Activated T-cell treated with anti-CD3 and anti-CD28 coated beads for 4 hours (primary cell): ENCODE measurements at places on chromosomes 16 and 17.

DNA sequence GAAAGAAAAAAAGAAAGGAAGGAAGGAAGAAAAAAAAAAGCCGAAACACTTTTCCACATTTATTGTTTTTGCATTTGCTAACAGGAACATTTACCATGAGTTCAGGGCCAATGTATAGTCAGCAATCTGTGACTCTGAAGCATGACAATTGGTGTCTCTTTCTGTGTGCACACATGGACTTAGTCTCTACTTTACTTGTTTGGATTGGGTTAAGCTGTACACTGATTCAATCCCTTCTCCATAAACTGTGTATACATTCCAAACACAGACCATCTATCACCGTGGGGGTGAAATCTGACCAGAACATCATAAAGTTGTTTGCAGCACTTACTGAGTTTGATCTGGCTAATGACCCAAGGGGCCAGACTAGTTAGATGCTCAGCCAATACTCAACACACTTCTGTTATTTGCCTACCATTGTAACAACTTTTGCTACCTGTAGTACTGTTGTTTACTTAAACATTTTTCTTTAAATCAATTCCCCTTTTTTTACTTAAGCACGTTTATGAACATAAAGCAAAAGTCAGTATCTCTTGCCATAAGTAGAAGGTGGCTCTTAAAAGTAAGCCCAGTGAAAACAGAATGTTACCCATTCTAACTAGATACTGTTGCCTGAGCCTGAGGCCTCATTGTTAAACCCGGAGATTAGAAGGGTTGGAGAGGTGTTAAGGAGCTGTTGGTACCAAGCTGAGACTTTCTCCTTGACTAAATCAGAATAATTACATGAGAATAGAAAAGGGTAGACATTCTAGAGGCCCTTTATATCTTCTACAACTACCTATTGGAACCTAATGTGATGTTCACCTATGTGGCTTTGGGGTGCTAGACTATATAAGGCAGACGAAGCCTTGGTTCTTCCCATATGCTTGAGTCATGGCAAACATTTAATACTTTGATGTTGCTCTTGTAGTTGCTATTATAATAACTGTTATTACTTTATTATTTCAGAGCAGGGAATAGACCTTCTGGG lies 41.8 kb downstream of the SCNN1B start:
- no peak for DNase-seq

GRCh38 chr16:54060599-54061421 lies 225.8 kb downstream of the IRX3 start:
- no peak for DNase-seq

- no peak for DNase-seq
These were observed 7.8 kb downstream of the HIC1 start for GRCh38 chr17:2062571-2063183.

GRCh38 chr17:2336215-2336851 lies at the start of gene TSR1:
TSS of gene TSR1 (minus strand) at chr17:2336457. CDS start at chr17:2336427, 30 bp downstream.
- peak; percentile 87 for DNase-seq

GRCh38 chr17:38349097-38349730 lies 2.4 kb upstream of the SOCS7 start:
- peak; percentile 86 for DNase-seq

- DNase-seq: no peak
These were observed 15.4 kb upstream of the TMEM220 start for GRCh38 chr17:10745231-10745630.

DNA sequence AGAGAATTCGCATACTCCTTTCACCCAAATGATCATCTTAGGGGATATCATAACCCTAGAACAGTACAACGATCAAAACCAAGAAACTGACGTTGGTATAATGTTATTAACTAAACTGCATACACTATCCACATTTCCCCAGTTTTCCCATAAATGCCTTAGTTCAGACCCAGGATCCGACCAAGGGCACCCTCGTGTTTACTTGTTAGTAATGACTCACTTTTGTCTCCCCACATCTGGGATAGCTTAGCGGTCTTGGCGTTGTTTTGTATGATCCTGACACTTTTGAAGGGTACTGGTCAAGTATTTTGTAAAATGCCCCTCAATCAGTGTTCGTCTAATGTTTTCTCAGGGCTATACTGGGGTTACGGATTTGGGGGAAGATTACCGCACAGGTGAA lies 8.0 kb downstream of the HS3ST3A1 start:
- no peak for DNase-seq

- no peak for DNase-seq
These were observed 222.5 kb upstream of the GSE1 start for GRCh38 chr16:85390511-85391174.

- no peak for DNase-seq
These were observed 14.1 kb downstream of the TMEM238L start for GRCh38 chr17:10789694-10790271.

DNA sequence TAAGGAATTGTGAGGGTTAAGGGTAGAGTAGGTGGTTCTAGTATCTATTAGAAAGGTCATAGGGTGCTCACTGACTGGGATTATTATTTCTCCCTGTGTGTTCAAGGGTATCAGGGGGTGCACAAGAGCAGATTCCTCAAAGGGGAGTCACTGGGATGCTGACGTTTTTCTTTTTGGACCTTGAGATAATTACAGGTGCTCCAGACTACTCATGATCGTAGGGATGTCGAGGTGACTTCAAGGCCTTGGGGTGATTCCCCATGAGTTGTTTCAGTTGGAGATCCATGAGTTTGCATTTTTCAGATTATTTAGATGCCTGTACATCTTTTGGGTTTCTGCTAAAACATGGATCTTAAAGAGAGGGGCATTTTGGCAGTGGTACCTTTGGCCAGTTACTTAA lies 41.4 kb upstream of the TEKT1 start:
- no peak for DNase-seq

DNA sequence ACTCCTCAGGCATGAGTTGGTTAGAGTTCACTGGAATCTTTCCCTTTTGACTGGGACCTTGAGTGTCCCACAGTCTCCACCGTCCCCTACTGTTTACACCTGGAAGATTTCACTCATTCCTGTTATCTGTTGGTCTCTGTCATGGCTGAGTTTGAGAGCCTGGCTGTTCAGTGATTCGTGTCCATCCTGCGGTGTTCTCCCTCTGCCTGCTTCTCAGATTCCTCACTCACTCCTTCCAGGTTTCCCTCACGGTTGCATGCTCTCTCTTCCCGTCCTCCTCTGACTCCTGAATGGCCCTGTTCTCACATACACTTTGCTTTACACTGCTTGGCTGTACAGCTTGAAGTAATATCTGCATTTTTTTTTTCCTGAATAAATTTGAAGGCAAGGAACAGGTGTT lies 24.5 kb downstream of the OR1D5 start:
- DNase-seq: no peak

DNA sequence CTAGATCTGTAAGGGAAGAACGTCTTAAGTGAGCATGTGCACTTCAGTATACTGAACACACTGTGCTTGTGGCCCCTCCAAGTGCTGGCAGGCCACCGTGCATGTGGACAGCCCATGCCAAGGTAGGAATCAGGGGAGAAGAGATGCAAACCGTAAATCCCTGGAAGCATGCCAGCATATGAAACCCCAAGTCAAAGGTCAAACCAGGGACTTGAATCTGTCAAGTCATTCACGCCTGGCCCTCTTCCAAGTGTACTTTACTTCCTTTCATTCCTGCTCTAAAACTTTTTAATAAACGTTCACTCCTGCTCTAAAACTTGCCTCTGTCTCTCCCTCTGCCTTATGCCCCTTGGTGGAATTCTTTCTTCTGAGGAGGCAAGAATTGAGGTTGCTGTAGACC lies 2.8 kb upstream of the ATXN2L start:
- no peak for DNase-seq

- no peak for DNase-seq
These were observed 520.9 kb upstream of the CDH5 start for GRCh38 chr16:65845466-65846209.

DNA sequence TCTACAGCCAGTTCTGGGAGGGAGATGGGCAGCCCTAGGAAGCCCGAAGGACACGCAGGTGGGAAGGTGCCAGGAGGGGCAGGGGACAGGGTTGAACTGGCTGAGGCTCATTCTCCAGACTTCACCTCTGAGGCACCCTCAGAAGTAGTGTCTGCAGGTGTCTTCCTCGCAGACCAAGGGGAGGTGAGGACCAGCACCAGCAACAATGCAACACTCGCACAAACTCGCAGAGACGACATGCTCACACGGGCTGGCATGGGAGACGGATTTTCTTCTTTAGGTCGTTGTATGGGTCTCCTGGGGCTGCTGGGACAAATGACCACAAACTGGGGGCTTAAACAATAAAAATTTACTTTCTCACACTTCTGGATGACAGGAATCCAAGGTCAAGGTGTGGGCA lies 132.2 kb upstream of the FOXF1 start:
- DNase-seq: no peak

GRCh38 chr16:87241137-87241771 lies 75.9 kb downstream of the C16orf95 start:
- DNase-seq: no peak

DNA sequence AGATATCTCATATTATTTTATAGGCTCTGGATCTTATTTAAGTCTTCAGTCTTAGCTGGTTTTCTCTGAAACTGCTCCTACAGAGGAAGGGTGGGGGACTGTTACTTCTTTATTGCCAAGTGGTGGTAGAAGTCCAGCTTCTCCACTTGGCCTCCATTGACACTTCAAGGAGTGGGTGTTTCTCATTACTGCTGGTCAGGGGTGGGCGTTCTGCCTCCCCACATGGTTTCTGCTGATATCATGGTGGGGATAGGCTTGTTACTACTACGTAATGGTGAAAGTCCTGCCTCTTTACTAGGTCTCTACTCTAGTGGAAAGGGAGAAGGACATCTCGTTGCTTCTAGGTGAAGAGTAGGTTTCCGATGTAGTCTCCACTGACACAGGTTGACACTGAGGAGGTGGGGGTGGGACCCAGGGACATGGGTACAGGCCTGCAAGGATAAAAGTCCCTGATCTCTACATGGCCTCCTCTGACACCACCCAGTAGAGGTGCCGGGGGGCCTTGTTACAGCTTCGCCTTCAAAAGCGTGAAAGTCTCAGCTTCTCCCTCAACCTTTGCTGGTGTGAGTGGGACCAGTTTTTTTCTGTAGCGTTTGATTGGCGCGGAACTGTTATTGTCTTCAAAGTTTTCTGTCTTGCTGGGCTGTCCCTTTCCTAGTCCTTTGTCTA lies 20.3 kb downstream of the PRAC1 start:
- DNase-seq: no peak

GRCh38 chr17:50303051-50303450 lies 28.8 kb downstream of the TMEM92 start:
- no peak for DNase-seq

GRCh38 chr17:77374170-77374936 lies 233.6 kb downstream of the SEC14L1 start:
- peak; percentile 49 for DNase-seq

- no peak for DNase-seq
These were observed 56.2 kb downstream of the TK2 start for GRCh38 chr16:66493490-66494401.

- DNase-seq: no peak
These were observed 11.7 kb upstream of the FAM20A start for GRCh38 chr17:68612923-68613292.
